ENCODE measurements at places on chromosomes 6 and 20.

- no peak for DNase-seq
Measured at GRCh38 chr6:80333342-80333741, 226.9 kb downstream of the BCKDHB start.

- no peak for DNase-seq
Measured at GRCh38 chr20:51491393-51491792, 51.1 kb downstream of the NFATC2 start.

DNA sequence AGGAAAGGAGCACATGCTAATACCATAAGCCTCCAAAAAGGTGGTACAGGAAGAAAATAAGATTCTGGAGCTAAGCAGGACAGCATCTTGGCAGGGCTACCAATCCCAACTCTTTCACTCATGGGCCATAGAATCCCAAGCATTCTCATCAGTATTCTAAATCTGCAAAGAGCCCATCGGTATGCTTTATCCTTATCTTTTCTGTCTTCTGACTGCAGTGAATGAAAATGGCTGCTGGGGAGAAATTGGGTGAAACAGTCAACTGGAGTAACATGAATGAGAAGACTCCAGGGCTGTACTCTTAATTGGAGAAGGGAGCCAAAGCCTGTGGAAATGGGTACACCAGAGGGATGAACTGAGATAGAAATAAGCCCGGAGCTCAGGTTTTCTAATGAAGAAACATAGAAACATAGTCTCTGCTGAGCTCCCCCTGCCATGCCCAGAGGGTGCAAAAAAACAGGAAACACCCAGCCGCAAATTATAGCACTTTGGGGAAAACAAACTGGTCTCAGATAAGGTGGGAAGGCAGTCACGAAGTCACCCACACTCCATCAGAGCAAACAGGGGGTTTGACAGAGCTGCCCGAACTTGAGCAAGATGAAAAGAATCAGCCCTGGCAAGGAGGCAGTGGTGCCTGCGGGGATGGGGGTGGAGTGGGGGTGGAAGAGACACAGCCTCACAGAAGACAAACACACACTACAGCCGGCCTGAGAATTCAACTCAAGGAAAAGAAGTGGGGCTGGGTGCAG is 35.4 kb upstream of the E2F3 start:
- DNase-seq, result peak; percentile 72

GRCh38 chr6:134910593-134910935 is 39.3 kb downstream of the ALDH8A1 start:
- DNase-seq, result no peak

GRCh38 chr6:150004101-150004782 is 21.1 kb downstream of the RAET1L start:
- DNase-seq, result peak; percentile 75

GRCh38 chr20:62879275-62880146 is 17.9 kb upstream of the TCFL5 start:
- no peak for DNase-seq

DNA sequence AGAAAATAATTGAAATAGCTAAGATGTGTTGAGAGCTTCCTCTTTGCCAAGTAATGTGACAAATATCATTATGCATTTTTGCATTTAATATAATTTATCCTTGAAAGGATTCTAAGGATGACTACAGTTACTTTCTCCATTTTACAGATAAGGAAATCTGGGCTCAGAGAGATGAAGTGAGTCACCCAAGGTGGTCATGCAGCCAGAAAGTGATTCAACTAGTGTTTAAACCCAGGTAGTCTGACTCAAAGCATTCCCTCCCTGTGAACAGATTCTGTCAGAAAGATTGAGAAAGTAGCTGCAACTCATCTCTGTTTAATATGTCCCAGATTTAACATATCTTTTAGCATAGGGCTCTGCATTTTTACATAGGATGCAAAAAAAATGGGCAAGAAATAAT is 28.1 kb downstream of the NRSN1 start:
- no peak for DNase-seq

- DNase-seq, result no peak
Measured at GRCh38 chr6:152723398-152723797, 25.7 kb downstream of the MYCT1 start.

DNA sequence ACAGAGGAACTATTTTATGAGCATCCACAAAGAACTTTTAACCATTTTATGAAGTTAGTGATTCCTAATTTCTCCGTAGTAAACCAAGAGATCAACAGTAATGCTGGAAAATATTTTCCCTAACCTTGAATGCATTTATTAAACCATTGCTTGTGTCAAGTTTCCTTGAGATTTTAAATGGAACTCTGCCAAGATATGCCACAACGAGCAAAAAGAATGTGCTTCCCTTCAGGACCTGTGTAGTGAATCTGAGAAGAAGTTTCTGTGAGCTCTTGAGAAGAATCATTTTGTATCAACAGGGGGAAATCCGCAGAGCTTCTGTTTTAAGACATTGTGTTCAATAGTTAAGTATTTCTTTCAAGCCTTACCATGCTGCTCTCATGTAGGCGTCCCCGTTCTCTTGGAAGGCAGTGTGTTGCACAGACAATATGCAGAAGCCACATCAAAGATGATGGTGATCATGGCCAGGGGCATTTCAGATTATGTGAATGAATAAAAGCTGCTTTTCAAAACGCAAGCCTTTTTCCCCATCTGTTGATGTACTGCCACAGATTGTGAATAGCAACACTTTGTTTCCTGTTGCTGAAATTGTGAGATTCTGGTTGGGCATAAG is 439.8 kb downstream of the BMP2 start:
- no peak for DNase-seq

GRCh38 chr6:14824060-14824459 is 421.8 kb upstream of the JARID2 start:
- no peak for DNase-seq

DNA sequence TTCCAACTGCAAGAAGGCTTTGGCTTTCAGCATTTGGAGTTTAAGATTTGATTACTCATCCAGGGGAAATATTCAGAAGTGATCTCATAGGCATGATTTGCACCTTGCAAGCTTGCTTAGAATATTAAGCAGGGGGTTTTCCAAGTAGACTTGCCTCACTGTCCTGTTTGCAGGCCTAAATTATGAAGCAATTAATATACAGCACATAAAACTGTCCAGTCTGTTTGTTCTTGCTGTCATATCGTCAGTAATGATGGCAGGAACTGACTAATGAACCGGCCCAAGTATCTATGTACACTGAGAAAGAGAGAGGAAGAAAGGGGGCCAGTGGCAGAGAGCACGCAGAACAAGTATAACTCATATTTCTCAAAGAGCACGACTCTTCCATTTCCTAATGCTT is 212.5 kb upstream of the SUPT3H start:
- DNase-seq, result no peak

DNA sequence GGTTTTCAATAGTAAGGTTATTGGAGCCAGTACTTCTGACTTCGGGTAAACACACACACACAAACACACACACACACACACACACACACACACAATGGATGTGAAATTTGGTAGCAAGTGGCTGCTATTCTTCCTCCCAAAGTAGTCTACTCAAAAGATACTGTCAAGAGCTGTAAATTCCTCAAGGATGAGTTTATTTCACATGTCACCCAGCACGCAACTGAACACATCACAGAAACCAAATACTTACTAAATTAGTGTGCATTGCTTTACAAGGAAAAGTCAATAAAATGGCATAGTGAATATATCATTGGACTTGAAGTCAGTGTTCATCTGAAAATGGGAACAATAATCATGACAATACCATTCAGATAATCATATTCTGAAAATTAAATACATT is 32.9 kb downstream of the MMUT start:
- no peak for DNase-seq

GRCh38 chr6:14676064-14676463 is 558.5 kb downstream of the CD83 start:
- no peak for DNase-seq

DNA sequence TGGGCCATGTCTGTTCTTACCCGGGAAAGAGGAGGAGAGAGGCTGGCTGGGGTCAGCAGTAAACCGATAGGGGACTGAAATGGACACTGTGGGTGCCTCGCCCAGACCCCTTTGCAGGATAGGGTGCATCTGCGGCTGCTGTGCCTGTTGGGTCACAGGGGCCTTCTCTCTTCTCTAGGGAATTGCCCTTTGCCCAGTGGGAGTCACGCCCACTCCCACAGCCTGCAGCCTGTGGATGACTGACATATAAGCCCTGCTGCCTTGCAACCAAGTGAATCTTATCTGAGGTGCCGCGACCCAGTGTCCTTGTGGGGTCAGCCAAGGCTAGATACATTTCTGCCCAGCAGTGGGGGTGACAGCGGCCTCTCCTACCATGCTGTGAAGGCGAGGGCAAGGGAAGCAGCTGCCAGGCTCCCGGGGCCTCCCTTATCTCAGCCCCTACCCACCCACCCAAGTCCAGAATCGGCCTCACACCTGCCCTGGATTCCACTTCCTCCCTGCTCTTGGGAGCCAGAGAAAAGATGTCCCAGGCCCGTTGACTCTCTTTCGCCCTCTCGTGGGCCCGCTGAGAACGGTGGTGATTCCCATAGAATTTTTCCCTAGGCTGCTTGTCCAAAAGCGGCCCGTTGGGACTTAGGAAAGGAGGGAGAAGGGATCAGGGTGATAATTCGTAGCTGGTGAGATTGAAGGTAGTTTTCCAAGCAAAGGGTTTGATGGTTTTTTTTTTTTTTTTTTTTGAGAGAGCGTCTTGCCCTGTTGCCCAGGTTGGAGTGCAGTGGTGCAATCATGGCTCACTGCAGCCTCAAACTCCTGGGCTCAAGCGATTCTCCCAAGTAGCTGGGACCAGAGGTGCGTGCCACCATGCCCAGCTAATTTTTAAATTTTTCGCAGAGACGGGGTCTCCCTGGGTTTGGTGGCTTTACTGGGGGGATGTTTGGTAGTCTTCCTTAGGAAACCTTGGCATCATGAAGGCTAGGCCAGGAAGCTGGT is 76.4 kb upstream of the RNF24 start:
- peak; percentile 75 for DNase-seq

DNA sequence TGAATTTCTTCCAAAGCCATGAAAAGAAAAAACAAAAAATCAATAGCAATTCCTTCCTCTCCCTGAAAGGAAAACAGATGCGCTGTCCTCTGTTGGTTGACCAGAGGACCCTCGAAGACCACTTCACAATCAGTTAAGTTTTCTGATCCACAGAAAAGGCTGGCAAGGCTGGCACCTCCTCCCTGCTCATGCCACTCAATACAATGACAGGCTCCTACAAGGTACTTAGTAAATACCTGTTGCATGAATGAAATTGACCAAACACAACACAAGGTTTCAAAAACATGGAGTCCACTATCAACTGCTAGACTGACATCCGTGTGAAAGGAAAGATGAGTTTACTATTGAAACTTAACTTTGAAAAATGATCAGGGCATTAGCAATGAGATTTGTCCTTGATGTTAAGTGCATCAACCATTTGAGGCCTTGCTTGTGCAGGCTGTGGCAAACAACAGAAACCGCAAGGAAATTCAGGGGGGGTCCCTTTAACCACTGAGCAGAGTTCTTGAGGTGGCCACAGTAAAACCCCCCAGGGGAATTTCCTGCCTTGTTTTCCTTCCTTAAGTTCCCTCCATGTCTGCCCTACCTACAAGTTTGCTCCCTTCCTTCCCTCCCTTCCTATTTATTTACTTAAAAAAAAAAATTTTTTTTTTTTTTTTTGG is 27.9 kb upstream of the RTF2 start:
- peak; percentile 82 for DNase-seq

GRCh38 chr6:137099689-137100403 is 55.1 kb upstream of the IL20RA start:
- no peak for DNase-seq

DNA sequence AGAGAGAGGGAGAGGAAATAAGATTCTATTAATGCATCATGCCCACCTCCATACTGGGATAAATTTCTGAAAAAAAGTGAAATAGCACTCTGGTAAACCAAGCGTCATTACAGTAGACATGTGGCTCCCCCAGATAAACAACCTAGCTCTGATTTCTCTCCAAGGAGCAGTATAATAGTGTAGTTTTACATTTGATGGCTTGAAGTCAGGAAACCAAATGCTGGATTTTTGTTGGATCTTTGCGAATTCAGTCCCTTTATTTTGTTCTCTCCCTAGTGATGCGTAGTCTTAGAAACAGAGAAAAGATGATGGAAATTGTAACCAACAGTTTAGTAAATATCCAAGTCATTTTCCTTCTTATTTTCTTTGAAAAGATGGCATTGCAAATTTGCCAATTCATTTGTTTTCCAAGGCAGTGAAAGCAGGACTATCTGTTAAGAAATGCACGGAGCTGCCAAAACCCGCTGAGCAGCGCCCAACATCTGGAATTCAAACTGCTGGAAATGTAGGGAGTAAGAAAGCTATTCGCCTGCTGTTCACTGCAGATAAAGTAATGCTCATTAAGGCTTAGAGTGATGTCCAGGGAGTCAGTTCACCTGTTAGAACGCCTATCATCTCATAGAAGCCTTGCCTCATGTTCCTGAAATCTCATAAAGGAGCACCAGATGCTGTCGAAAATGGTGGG is 85.7 kb upstream of the DOK5 start:
- DNase-seq, result no peak

DNA sequence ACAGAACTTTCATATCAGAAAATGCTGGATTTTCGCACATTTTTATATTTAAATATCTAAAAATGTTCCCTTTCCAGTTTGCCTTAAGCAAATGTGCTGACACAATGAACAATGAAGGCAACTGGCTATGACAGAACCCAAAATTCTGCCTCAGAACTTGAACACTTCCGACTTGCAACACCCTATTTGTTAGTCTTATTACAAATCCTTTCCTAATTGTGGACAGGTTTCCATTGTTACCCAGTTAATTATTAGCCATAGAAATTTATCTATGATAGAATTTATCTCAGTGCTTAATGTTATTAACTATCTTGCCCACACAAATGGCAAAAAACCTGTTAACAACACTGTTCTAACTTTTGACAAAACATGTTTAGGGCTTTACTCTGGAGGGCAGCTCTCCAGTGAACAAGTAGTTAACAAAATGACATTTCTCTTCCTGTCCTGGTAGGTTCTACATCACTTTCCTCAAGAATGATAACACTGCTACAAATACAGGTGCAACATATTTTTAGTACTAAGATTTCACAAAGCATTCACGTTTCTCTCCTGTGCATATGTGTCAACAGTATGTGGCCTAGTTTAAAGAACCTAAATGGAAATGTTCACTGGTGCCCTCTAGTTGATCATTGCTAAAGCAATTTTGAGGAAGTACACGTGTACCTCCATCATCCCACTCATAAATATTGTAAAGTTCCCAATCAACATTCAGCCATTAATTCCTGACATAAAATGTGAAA is 58.4 kb downstream of the HIVEP2 start:
- DNase-seq, result no peak

DNA sequence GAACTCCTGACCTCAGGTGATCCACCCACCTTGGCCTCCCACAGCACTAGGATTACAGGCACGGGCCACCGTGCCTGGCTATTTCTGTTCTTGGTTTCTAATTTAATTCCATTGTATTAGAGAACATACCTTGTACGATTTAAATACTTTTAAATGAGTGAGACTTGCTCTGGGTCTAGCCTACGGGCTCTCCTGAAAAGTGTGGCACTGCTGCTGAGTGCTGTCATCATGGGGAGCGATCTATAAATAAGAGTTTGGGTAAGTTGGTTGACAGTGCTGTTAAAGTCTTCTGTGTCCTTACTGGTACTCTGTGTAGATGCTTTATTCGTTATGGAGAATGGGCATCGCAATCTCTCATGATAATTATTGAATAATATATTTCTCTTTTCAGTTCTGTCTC is 35.0 kb upstream of the BHLHE23 start:
- no peak for DNase-seq

GRCh38 chr6:37021356-37022129 is 16.1 kb downstream of the FGD2 start:
- peak; percentile 85 for DNase-seq

Measured in activated effector memory CD4-positive, alpha-beta T cell treated with anti-CD3 and anti-CD28 coated beads, Interleukin-2, amount 50 U/mL, for 16 hours (primary cell).